ENCODE measurements at places on chromosomes 7 and 10.

DNA sequence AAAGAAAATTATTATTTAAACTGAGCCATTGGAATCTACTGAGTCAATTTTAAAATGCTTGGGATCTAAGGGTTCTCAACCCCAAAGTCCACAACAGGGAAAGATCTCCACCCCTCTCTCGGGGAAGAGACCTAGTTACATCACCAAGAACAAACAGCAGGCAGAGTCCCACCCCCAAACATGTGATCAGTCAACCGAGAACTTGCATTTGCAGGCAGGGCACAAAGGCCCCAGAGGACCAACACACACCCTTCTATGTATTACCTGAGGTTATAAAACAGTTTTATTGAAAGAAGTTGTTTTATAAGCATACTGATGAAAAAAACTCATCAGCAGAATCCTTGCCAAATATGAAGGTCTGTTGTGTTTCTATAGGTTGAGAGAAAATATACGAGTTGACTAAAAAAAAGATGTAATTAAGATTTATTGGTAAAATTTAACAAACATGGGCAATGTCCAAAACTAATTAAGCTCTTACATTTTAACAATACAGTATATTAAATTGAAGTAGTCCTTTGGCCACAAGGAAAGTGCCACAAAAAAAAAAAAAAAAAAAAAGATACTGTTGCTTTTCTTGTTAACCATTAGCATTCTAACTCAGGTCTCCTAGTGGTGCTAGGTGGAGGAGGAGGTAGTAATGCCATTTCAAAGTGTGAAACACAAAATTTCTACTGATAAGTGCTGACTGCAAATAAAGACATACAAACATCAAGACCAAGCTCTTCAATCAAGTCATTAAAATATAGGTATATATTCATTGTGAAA is 975 bp upstream of the USP54 start:
- DNase-seq, result no peak

GRCh38 chr10:103583871-103584215 is 90.3 kb downstream of the NEURL1 start:
- DNase-seq, result no peak

- no peak for DNase-seq
These were observed 11.1 kb downstream of the CDC123 start for GRCh38 chr10:12207114-12207513.

- no peak for DNase-seq
These were observed 1.4 kb upstream of the TMEM168 start for GRCh38 chr7:112791465-112792168.

- DNase-seq, result no peak
These were observed 83.1 kb downstream of the CHN2 start for GRCh38 chr7:29277436-29278215.

DNA sequence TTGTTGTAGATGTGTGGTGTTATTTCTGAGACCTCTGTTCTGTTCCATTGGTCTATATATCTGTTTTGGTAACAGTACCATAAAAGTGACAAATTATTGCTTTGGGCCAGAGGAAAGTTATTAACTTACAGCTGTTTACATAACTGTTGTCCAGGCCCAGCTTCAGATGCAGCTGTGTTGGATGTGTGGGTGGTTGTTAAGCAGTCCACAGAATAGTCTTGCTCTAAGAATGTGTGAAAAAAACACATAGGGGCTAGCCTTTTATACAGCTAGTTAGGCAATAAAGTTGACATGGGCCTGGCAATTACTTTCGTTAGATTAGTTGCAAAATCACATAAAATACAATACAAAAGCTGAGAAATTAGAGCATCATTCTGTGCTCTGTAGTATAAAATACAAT is 31.9 kb downstream of the DLD start:
- DNase-seq, result no peak

DNA sequence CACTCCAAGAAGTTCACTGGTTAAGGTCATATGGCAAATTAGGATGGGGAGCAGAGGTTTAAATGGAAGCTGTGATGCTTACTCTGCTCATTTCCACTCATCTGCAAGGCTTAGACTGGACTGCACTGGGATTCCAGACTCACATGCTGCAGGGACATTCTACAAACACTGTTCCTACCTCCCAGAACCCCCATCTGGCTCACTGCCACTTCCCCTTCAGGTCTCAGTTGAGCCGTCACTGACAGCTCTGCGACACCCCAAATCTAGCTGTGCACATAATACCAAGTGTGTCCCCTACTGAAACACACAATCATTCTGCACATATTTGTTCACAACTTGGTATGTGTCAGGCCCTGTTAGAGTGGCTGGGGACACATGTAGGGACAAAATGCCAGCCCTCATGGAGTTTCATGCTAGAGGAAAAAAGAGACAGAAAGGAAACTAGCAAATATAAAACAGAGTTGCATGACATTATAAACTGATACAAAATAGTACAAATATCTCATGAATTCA is 5.4 kb downstream of the PRKCQ start:
- DNase-seq, result no peak

GRCh38 chr7:142030848-142031247 is 35.2 kb downstream of the MGAM start:
- no peak for DNase-seq

- peak; percentile 64 for DNase-seq
These were observed 92.0 kb upstream of the INSIG1 start for GRCh38 chr7:155205368-155206317.

GRCh38 chr10:79277579-79278269 is 69.5 kb upstream of the PPIF start:
- DNase-seq, result no peak

GRCh38 chr7:155702616-155703015 is 58.2 kb downstream of the RBM33 start:
- DNase-seq, result no peak

GRCh38 chr10:6721480-6721879 is 141.4 kb upstream of the PRKCQ start:
- DNase-seq, result peak; percentile 85

- DNase-seq, result no peak
These were observed 23.2 kb downstream of the COL1A2 start for GRCh38 chr7:94417901-94418300.

GRCh38 chr10:129900825-129901224 is 63.2 kb downstream of the EBF3 start:
- DNase-seq, result no peak

DNA sequence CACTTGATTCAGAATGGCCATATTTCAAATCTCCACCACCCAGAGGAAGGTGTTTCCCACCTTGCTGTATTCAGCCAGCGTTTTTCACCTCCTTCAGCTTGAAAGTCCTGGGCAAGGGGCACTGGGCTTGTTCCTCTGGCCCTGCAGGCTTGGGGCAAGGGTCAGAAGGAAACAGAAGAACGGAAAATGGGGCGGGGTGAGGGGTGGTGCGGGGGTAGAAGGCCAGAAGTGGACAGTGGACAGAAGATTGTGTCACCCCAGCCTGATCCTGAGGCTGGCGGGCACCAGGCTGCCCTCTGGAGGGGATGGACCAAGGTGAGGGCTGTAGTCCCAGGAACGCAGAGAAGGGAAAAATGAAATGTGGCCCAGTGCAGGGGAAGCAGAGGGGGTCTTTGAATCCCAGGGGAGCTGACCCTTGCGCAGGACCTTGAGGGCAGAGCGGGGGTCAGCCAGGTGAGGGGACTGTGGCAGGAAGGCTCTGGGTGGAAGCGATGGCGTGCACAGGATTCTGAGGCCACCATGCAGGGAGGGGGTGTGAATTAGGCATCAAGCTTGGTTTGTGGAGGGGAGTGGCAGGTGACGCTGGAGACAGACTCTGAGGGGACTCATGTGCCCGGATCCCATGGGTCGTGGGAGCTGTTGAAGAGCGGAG is 23.0 kb downstream of the TMEM120A start:
- no peak for DNase-seq

- DNase-seq, result no peak
These were observed 294.1 kb downstream of the GLRX3 start for GRCh38 chr10:130430291-130430690.

- DNase-seq, result no peak
These were observed 65.2 kb downstream of the BMPER start for GRCh38 chr7:33970536-33970935.

DNA sequence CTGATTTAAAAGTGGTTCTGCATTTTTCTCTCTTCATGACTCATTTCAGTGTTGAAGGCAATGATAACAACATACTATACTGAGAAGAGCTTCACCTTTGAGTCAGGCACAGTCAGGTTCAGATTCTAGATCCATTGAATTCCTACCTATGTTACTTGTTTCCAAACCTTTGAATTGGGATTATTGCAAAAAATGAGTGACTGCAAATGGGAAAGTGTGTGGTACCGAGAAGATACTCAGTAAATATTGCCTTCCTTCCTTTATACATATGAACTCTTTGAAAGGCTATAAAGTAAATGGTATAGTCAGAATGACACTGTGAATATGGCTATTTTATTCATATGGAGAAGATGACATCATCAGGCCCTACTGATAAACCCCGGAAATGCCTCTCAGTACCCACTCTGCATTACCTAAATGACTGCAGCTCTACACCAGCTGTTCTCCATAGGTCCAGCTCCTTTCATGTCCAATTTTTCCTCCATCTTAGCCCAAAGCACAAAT is 66.7 kb upstream of the FGL2 start:
- no peak for DNase-seq

GRCh38 chr7:1608318-1608717 is 38.5 kb upstream of the PSMG3 start:
- DNase-seq, result no peak
